ENCODE measurements at places on chromosomes 5 and 9.

DNA sequence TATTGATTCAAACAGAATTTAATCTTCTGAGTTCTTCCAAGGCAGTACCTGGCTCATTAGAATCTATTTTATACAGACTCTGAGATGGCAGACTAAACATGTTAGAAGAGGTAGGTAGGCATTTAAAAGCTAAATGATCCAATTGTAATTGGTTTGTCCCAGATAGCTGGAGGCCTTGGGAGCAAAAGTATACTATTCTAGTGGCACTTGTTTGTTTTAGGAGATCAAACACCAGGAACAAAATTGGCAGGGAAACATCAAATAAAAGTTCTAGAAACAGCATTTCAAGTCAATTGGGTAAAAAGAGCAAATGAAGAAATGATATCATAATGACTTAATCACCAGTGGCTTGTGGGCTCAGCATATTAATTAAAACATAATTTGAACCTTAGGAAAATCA, 521.4 kb downstream of the PRR16 start:
- DNase-seq = no peak

DNA sequence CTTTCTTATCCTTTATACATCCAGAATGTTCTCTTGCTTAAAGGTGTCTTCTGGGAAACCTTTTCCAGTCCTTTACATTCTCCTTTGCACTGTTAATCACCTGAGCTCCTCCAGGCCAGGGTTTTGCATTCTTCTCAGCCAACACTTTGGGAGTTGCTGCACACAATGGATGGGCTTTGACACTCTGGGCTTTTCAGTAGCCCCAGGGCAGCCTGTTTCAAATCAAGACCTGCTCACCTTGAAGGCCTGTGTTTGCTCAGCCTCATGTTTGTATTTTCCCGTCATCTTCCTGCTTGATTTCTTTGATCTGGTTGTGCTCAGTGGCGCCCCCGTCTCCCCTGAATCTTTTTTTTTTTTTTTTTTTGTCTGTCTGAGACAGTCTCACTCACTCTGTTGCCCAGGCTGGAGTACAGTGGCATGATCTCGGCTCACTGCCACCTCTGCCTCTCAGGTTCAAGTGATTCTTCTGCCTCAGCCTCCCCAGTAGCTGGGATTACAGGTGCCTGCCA, 41.0 kb downstream of the DMRT1 start:
- DNase-seq = no peak

- no peak for DNase-seq
Measured at GRCh38 chr5:108216890-108217289, 165.0 kb downstream of the FBXL17 start.

GRCh38 chr9:97411440-97411788, 482 bp upstream of the TDRD7 start:
- DNase-seq = no peak

GRCh38 chr5:108459769-108460168, 77.9 kb upstream of the FBXL17 start:
- DNase-seq = no peak

DNA sequence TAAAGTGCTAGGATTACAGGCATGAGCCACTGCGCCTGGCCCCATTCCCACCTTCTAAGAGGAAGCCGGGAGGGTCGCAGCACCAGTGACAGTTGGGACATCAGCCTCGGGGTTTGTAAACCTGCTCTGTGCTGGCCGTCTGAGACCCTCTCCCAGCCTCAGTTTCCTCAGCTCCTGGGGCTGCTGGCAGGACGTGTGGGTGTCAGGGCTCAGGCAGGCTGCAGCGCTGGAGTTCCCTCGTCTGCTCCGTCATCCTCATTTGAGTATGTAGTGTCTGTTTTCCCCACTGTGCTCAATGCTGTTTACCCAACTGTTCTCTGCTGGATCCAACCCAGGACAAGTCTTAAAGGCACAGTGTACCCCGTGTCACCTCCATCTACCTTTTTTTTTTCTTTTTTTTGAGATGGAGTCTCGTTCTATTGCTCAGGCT, 2.0 kb upstream of the NINJ1 start:
- DNase-seq = no peak

GRCh38 chr9:2780846-2781245, 63.0 kb downstream of the PUM3 start:
- DNase-seq = no peak

- DNase-seq = no peak
Measured at GRCh38 chr9:100394816-100395215, 32.1 kb upstream of the MSANTD3 start.

- no peak for DNase-seq
Measured at GRCh38 chr9:91360551-91361290, 997 bp downstream of the AUH start.

DNA sequence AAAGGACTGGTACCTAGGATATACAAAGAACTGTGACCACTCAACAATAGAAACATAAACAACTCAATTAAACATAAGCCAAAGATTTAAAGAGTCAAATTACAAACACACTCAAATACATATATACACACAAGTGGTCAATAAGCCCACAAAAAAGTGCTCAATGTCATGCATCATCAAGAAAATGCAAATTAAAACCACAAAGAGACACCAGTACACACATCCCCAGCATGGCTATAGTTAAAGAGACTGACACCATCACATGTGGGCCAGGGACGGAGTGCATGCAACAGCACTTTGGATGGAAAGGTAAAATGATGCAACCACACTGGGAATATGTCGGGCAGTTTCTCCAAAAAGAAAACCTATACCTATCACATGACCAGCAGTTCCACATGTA, 89.7 kb downstream of the CAAP1 start:
- DNase-seq = no peak

DNA sequence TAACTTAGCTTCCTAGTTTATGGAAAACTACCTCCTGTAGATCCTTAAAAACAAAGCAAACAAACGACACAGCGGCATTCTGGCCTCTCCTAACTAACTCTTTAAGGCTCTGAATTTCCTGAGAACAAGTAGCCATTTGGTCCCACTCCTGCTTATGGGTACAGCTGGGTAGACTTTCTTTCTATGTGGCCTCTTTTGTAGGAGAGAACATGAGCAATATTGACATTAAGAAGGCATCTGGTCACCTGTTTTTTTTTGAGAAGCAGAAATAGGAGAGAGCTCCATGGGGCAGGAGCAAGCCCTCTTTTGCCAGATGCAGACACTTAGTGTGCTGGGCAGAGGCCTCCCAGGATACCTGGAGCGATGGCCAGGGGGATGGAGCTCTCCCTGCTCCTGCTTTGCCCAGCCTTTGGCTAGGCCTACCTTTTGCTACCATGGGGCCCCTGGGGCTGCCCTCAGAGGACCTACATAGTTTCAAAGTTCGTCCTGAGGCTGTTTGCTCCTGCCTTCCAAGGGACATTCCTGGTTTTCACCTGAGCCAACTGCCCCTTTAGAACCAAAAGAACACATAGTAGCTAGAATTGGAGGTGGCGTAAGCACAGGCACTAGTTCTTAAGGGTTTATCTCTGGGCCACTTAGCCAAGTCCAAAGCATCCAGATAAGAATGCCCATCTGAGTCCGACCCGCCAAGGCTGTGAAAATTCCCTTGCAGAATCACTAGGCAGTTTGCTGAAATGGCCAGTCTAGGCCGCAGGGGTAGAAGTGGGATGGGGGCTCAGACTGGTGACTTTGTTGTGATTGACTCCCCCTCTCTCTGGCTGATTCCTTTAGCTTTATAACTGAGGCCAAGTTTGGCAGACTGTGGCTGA, 2.4 kb upstream of the STC2 start:
- DNase-seq = no peak

DNA sequence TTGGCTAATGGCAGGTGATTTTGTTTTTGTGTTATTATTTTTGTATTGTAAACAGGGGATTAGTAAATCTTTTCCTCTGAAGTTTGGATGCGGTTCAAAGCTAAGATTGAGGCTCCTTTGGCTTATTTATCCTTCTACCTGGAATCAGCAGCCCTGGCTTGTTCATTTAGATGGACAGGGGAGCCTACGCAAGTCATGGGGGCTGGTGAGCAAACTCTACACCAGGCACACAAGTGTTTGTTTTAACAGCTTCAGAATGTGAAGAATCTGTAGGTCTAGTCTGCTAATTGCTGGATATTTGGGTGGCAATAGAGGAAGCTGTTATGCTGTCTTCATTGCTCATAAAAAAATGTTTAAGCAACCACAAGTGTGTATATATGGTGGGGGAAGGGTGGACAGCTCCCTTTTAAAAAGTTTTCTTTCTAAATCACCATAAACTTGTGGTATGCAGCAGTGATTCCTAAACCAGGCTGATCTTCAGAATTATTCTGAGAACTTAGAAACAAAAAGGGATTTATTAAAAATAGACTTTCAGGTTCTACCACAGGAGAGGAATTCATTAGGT, 20.7 kb downstream of the ZNF462 start:
- DNase-seq = no peak

DNA sequence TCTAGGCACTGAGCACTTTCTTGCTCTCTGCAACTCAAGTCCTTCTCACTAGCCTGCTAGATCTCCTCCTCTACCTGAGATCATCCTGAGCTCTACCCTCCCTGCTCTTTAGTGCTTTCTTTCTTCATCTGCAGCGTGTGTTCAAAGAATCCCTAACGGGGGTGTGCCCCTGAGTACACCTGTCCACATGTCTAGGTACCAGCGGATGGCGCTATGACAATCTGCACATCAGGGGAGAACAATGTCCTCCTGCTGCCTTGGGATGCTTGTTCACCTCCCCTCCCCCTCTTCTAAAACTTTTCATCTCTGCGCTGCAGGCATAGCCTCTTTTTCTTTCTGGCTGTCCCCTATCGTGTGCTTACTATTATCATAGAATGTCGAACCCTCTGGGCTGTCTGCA, 42.7 kb downstream of the PTPN3 start:
- no peak for DNase-seq

DNA sequence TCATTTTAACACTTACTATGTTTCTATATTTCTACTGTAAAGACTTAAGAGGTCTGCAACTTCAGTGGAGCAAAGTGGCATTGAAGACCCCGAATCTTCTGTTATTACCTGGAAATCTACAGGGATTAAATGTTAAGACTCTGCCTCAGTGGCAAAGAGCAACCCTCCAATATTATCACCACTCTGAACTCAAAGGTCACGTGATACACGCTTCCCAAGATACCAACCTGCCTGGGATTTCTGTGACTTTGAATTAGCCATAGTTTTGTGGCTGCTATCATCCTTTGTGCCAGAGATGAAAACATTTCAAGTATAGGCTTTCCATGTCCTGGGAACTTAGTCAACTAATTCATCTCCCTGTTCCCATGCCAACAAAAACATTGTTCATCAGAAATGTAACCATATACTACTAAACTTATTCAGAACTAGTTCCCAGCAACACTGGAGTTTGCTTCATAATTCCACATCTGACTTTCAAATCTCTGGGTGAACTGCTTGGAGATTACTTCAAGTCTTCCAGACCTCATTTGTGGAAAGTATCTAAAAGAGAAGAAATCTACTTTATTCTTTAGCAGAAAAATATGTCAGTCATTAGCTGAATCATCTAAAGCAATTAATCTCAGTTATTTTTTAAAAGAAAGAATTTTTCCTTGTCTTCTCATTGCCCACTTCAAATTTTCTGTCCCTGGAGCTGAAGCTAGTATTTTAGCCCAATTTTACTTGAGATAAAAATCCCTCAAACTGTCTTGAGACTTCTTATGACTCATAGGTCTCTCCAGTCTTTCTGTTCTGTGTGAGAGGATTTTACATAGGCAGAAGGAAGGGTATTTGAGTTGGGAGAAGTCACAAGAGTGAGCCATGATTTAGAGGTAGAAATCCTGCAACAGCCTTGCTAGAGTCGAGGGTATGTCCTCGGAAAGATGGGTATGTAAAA, 83.0 kb downstream of the ZNF462 start:
- DNase-seq = peak; percentile 28

GRCh38 chr5:110968246-110969005, 103.1 kb upstream of the TSLP start:
- no peak for DNase-seq

DNA sequence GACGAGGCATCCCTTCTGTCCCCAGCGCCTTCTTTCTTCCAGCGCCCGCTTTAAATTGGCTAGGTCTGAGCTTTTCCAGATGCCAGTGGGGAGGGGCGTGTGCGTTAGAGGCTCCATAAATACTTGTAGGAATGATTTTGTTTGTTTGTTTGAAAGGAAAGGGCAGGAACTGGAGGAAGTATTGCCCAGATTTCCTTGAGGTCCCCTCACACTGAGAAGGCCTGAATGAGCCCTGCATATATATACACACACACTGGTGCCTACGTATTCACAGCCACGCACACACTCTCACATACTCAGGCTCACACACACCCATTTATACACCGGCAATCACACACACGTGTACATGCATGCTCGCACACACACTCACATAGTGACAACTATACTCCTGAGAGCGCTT, 1.0 kb upstream of the SLIT3 start:
- DNase-seq = no peak

DNA sequence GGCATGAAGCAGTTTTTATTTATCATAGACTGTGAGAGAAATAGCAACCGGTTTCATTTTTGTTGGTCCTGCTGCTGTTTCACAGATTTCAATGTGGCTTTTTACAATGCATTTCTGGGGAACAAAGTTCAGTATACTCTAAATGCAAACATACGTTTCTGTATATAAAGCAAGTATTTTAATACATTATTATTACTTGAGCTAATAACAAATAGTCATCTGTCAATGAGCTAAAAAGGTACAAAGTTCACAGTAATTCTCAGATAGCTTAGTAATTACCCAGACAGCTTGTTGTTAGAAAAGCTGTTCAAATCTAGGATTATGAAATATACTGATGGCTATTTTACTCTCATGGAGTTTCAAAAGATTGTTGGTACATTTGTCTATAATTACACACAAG, 50.8 kb downstream of the PBX3 start:
- no peak for DNase-seq

GRCh38 chr9:110186254-110186653, 21.7 kb downstream of the C9orf152 start:
- no peak for DNase-seq

DNA sequence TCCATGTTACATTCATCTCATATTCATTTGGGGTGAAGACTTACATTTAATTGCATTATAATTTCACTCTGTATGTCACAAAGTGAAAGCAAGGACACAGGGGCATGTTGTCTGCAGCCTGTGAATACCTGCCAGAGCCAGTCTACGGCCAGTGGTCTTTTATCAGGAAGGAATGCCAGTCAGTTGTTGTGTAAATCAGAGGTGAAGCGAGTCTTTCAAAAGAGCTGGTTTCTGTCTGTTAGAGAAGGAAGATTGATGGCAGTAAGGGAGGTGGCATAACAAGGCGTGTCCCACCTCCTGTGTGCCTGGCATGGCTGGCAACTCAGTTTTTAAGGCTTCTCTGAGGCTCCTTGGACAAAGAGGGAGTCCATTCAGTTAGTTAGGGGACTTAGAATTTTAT, 18.1 kb upstream of the SYK start:
- no peak for DNase-seq

DNA sequence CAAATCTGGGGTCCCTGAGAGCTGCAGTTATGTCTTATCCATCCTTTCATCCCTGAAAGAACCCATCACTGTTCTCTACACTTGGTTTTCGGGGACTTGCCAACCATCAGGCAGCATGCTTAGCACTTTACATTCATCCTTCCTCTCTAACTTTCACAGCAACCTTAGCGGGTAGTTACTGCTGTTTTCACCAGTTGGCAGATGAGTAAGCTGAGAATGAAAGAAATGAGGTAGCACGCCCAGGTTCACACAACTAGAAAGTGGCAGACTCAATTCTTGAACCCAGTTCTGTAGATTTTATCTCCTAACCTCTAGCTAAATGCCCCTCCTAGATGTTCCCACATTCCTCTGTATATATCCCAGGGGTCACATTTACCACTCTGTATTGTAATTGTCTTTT, 342.0 kb upstream of the WWC1 start:
- DNase-seq = no peak

- DNase-seq = peak; percentile 69
Measured at GRCh38 chr9:129597355-129598088, 23.4 kb downstream of the C9orf50 start.

GRCh38 chr5:144048259-144048856, 122.1 kb downstream of the YIPF5 start:
- DNase-seq = no peak

Data from hindlimb muscle (tissue), 1 donor.